ENCODE measurements at places on chromosomes 6 and 20.
A peak's percentile ranks its signal among the peaks of the same experiment; 100 is the strongest.

- DNase-seq, result no peak
These were observed 162.8 kb upstream of the MYLIP start for GRCh38 chr6:15966000-15966520.

- no peak for DNase-seq
These were observed 434.3 kb downstream of the TBC1D32 start for GRCh38 chr6:120899932-120900331.

- peak; percentile 57 for DNase-seq
These were observed 1.7 kb downstream of the AMD1 start for GRCh38 chr6:110876170-110876773.

DNA sequence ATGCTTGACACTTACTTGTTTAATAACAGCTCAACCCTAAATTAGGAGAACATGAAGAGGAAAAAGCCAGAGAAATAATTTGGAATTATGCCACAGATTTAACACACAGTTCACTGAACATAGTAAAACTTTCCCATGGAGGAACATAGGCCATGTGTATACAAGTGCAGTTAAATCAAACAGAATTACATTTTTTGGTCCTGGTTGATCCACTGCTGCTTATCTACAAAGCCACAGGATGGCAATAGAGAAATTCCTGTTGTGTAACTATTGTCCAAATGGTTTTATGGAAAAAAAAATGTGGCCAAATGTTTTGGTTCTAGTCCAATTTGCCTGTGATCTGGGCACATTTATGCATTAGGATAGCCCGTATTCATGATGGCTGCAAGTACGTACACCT lies 136.8 kb downstream of the ALDH8A1 start:
- no peak for DNase-seq

DNA sequence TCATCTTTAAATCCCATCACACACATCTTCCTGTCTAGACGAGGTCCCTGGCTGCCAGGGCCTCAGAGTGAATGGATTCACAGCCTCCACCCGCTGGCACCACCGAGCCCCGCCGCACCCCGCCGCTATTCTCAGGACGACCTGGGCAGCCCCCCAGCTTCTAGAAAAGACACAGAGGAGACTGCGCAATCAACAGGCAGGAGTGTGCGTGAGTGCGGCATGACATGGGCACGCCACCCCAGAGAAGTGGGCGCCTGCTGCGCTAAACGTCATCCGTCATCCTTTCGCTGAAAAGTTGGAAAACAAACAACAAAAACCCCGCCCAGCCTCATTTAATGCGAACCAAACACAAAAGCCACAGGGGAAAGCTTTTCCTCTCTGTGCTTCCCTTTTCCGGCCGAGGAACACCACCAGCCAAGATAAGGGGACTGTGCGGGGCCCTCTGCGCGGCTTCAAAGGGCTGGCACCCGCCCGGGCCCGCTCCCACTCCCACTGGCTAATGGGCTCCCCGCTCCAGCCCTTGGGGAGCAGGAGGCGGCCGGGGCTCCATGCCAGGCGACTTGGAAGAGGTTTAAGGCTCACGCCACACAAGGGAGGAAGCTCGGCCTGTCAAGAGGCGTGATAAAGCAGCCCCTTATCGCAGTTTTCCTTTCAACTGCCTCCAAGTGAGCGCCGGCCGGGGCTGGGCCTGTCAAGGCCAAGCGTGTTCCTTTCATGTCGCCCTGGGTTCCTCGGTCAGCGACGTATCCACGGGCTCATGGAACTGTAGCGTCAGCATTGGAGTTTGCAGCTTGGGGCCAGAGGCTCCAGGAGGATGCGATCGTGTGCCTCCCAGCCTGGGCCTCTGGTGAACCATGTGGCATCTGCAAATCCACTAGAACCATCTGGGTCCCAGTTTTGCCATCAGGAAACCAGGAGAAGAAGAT lies 50.1 kb downstream of the NFATC2 start:
- DNase-seq, result no peak

- no peak for DNase-seq
These were observed 61.7 kb upstream of the NUP153 start for GRCh38 chr6:17768388-17768787.

DNA sequence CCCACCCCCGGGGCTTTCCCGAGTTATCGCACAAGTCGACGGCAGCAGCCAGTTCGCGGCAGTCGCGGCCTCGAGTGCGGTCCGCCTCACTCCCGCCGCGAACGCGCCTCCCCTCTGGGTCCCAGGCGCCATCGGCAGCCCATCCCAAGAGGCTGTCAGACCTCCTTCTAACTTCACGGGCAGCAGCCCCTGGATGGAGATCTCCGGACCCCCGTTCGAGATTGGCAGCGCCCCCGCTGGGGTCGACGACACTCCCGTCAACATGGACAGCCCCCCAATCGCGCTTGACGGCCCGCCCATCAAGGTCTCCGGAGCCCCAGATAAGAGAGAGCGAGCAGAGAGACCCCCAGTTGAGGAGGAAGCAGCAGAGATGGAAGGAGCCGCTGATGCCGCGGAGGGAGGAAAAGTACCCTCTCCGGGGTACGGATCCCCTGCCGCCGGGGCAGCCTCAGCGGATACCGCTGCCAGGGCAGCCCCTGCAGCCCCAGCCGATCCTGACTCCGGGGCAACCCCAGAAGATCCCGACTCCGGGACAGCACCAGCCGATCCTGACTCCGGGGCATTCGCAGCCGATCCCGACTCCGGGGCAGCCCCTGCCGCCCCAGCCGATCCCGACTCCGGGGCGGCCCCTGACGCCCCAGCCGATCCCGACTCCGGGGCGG lies 1.6 kb downstream of the GNAS start:
- no peak for DNase-seq

DNA sequence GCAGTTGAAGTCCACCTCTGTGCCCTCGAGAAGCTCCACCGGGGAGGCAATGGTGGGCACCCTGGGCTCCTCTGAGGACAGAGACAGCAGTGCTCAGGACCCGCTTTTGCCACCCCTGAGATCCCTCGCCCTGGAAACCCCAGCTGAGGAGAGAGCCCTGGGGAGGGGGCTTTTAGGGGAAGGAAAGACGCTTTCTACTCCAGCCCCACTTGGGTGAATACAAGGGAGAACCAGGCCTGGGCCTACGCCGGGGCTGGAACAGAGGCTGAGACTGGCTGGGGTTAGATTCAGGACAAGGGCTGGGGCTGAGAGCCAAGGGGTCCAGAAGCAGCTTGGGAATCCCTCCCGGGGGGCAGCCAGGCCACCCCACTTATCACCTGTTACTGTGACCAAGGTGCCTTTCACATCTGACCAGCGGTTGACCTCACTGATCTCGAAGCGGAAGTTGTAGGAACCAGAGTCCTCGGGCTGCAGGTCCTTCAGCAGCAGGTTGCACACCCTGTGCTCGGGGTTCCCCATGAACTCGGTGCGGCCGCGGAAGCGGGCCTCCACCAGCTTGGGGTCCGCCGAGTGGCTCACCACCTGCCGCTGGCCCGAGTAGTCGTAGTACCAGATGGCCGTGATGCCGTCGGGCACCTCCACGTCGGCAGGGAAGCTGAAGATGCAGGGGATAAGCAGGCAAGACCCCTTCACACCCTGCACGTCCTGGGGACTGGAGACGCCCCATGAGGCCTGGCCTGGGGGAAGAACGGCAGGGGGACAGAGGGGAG lies 6.2 kb downstream of the SIGLEC1 start:
- DNase-seq, result no peak

DNA sequence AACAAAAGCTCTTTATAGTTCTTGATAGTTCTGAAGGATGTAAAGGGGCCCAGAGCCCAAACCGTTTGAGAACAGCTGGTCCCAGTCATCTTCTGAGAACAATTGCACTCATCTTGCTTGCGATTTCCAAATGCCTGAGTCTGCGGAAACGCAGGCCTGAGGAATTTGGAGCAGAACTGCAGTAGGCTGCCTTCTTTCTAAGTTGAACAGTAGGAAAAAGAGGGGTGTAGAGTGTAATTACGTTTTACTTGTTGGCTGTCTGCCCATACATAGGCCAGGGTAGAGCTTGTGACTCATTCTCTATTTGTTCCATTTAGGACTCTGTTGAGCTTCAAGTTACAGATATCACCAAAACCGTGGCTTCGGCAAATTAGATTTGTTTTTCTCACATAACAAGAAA lies 42.0 kb upstream of the KIF16B start:
- DNase-seq, result no peak

DNA sequence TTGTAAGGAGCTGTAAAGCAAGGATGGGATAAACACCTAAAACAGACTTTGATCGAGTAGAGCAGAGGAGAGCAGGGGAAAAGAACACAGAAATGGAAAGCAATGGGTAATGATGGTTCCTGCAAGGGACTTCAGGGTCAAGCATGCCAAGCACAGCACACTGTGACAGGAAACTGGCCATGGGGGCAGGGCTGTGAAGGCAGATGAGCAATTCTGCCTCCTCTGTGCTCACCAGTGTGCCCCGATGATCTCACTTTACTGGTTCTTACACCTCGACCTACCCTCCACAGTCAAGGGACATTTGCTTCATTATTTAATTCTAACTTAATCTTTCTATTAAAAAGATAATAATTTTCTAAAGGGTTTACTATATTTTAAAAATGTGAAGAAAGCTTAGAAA lies 21.6 kb upstream of the MYB start:
- no peak for DNase-seq

DNA sequence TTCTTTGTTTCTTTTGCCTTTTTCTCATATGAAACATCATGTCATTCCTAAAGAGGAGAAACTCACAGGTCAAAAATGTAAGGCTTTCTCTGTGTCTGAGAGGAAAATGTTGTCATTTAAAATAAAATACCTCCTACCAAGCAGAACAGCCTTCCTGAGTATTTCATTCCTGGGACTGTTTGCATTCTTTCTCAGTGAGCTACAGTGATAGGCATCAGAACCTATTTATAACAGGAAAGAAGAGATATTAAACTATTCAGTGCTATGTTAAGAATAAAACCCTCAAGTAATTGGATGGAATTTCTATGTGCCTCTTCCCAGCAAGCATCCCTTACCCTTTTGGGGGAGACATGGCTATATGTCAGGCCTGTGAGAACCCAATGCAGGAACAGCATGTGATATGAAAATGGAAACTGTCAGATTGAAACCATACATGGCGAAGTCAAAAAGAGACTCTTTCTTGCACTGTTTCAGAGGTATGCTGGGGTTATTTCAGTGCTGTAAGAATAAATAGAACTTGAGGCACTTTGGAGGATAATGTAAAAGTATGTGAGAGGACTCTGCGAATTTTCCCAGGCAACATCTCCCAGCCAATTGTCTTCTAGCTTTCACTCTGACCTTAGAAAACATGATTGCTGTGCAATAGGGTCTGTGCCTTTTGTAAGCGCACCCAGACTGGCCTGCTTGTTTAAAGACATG lies 133.8 kb upstream of the CCN2 start:
- DNase-seq, result no peak

GRCh38 chr6:56953597-56954402 lies 1.1 kb upstream of the BEND6 start:
- no peak for DNase-seq

- DNase-seq, result no peak
These were observed 2.3 kb downstream of the EMILIN3 start for GRCh38 chr20:41364236-41364855.

DNA sequence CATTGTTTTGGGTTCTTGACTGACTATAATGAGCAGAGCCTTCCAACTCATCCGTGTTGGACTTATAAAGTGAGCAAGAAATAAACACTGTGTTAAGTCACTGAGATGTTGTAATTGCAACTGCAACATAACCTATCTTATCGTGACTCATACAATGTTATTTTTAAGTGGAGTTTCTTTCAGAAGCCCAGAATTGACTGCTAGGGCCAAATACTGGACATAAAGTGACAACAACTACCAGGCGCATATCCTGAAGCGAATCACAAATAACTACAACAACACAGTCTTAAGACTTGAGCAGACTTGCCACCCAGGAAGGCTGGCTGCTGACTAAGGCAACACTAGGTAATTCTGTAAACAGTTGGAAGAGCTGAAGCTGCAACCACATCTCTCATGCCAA lies 326.6 kb downstream of the COL12A1 start:
- DNase-seq, result no peak

DNA sequence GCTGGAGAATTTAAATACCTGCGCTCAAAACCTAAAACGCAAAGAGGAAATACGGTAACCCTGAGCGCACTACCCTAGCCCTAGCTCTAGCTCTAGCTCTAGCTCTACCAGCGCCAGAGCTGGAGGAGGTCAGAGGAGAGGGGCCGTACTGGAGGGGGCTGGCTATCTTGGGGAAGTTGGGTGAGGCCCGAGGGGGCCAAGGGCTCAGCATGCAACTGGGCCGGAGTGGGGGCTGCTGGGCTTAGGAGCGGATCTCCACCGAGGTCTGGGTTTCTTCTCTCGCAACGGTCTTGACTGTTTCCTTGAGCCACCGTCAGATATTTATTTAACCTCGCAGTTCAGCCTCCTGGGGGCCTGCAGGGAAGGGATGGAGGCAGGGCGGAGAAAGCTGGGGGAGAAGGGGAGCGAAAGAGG lies 91.0 kb downstream of the NCR2 start:
- no peak for DNase-seq

GRCh38 chr6:167648501-167649278 lies 178.0 kb upstream of the AFDN start:
- no peak for DNase-seq

DNA sequence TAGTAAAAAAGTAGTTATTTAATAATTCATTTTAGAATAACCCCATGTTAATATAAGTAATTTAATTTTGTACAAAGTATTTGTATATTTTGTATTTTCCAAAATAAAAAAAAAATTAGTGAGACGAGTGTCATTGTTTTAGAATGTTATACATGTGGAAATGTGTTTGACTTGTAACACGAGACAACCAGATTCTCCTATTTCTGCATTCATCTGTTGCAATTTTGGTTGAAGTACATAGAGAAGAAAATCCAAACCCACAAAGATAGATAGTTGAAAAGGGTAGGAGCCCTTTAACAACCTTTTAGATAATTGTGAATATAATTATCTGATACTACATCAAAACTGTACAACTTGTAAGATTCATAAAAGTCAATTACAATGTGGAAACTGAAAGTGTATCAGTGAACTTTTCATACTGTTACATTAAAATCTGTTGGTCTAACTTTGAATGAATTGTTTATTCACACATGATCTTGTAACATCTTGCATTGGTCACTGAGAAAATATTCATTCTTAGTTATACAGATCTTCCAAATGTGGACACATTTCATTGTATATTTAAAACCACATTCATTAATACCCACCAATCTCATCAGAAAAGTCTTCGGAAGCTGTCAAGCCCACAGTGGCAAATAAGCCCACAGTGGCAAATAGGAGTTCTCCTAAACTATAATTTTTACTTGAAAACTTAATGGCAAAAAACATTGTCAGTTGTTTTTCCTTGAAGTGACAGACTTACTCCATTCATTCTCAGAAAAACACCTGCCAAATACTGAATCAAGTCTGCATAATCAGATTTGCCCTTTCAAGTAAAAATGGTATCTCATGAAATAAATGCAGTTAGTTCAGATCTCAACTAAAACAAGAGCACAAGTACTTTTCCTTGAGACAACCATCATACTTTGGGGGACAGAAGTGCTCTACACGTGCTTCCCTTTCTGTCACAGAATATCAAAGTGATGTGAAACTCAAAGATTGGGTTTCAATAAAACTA lies 52.8 kb downstream of the FKBP5 start:
- no peak for DNase-seq

DNA sequence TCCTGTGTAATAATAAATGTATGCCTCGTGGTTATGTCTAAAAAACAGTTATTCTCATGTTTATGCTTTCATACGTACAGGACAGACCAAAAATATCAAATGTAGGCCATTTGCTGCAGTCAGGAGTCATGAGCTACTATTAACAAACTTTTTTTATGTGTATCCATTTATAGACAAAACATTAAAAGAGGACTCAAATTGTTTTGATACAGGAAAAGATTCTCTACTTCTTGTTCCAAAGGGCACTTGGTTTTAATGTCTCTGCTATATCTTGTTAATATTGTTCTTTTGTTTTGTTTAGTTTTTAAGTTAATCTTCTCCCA lies 155.2 kb downstream of the ZDHHC14 start:
- no peak for DNase-seq

GRCh38 chr6:157911786-157912185 lies 69.9 kb upstream of the SYNJ2 start:
- DNase-seq, result no peak
